ENCODE measurements at places on chromosomes 16 and 17. TPM values are rescaled to one million over a fixed set of nuclear protein-coding genes. Genes with fewer than 3 reads are reported as not detected.

CACNG3 gene
- total RNA-seq: not detected

KRTAP1-3 gene
- not detected for total RNA-seq

ASIC2 gene
- 2.4 TPM for total RNA-seq

CCL4 gene
- not detected for total RNA-seq

SLC12A4 gene
- 25.2 TPM for total RNA-seq

CD300A gene
- 0.07 TPM for total RNA-seq

ZG16 gene
- total RNA-seq: not detected

SMARCD2 gene
- 50.3 TPM for total RNA-seq

HCRT gene
- not detected for total RNA-seq

OR4D1 gene
- 0.02 TPM for total RNA-seq

All from A549 treated with DMSO at 1 μM for 4 hours (cell line).